ENCODE measurements at places on chromosomes 16 and 17.

DNA sequence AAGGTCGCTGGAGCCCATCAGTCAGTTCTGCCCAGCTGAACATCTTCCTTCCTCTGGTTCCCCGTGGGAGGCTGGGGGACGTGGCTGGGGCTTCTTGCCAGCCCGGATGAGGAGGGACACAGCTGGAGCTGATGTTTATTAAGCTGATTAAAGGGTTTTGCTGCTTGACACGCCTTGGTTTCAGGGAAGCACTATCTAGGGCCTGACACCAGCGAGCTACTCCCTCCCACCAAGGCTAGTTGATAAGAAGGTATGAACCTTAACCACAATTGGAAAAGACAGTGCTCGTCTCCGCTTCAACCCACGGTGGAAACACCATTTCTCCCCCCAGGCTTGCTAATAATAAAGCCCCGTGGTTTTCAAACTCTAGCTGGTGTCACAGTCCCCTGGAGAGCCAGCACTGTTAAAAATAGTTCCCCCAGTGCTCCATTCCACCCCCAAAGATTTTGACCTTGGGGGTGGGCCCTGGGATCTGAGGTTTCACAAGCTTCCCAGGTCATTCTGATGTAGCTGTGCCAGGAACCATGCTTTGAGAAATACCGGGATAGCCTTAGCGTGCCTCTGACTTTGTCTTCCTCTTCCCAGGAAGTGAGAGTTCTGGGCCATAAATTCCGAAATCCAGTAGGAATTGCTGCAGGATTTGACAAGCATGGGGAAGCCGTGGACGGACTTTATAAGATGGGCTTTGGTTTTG, 5.5 kb downstream of the DHODH start:
- DNase-seq, result no peak

DNA sequence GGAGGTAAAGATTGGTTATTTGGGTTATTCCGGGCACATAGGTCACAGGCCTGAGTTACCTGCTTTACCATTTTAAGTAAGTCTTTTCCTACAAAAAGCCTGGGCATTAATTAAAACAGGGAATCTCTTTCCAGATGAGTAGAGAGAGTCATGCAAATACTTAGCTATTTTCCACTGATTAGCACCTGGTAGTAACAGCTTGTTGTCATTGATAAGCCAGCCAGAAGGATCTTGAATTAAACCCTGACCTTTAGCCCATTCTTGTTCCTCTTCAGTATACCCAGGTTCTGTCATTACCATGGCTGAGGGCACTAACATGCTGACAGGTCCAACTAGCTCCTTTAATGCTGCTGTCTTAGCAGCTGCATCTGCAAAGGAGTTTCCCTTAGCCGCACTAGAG, 44.4 kb upstream of the ARL4D start:
- DNase-seq, result no peak

DNA sequence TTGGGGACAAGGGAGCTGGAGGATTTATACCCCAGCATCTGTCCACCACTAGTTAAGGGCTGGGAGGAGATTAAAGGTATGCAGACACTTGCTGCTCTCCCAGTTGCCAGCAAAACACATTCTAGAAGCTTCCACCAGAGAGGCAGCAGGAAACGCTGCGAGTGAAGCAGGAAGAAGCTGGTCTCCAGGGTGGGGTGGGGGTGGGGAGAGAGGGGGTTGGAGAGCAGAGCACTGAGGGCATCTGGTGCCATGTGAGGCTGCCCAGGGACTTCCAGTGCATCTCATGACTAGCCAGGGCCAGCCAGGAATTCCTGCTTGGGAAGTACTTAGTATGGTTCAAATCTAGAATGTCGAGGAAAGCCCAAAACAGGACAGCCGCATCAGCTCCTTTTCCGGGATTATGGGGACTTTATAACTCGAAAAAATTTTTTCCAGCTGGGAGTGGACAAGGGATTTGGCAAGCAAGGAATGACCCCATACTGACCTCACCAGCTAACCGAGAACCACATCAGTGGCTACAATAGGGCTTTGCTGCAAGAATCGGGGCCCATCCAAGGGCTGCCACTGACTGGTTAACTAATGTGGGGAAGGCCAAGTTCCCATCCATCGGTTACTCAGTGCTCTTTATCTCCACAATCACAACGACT, 26.2 kb upstream of the AXIN2 start:
- DNase-seq, result no peak

- no peak for DNase-seq
Measured at GRCh38 chr16:17396762-17397498, 73.8 kb downstream of the XYLT1 start.

DNA sequence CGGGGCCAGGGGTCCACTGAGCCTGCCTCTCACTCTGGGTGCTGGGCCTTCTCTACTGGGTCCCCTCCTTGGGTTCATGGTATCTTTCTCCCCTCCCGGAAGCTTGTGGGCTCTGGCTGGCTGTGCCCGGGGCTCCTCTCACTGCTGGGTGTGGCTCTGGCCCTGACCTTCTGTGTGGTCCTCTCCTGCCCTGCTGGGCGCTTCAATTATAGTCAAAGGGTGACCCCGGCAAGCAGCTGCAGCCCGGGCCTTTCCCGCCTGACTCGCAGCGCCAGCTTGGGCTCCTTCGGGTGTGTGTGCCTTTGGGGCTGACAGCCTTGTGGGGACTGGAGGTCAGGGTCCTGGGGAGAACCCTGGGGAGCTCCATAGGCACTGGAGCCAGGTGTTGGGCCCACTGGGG, 54.2 kb upstream of the PVALEF start:
- DNase-seq, result no peak

GRCh38 chr17:21042458-21043295, at the start of gene USP22:
Gene USP22, minus strand, starts transcription at chr17:21043011. Its CDS starts 176 bp downstream, at chr17:21042835.
- no peak for DNase-seq
